Stomach (tissue), 19 donors: ENCODE measurements at places on chromosomes 12 and 14. TPM values are rescaled to one million over a fixed set of nuclear protein-coding genes. Genes with fewer than 3 reads are reported as not detected.

DNA sequence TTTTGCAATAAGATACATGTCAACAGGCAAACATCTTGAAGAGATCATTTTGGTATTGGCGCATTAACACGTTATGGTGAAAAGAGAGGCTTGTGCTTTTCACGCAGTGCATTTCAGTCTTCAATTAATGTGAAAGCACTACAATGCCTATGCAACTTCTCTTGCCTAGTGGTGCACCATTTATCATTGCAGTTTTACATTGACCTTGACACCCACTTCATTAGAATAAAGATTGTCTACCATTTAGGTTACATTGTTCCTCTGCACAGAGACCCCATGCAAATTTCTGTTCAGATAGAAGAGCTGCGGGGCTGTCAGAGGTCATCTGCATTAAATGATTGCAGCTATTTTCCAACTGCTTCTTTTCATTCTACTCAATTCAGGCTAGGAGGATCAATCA, 212.2 kb upstream of the NPAS3 start:
- H3K4me1 ChIP-seq, result peaks cover 9% of the 10 kb centered on the region
- no peaks in the 10 kb centered on the region for H3K27me3 ChIP-seq
- no peak overlapping the region for H3K4me3 ChIP-seq
- H3K27ac ChIP-seq, result no peak overlapping the region
- DNase-seq, result no peak

GRCh38 chr12:106331599-106331998, 25.9 kb upstream of the POLR3B start:
- no peak for DNase-seq
- no peak overlapping the region for H3K4me3 ChIP-seq

DNA sequence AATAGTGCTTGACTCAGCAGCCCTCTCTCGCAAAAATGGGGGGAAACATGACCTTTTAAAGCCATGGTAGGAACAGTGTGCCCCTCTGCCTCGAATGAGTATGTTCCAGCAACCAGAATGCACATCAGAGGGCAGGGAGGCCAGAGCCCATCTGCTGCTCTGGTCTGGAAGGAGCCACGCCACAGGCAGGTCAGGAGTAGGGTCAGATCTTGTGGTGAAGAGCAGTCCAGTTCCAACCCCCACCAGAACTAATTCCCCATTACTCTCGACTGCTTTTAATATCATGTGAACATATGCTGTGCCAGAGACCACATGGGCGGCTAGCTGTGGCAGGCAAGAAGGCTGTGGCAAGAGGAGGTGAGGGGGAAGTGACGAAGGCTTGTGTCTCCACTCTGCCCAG, 34.6 kb upstream of the TMX1 start:
- H3K27me3 ChIP-seq, result no peaks in the 10 kb centered on the region
- DNase-seq, result no peak
- no peaks in the 10 kb centered on the region for H3K36me3 ChIP-seq

- no peaks in the 10 kb centered on the region for H3K4me1 ChIP-seq
- peak; percentile 62 for DNase-seq
- no peaks in the 10 kb centered on the region for H3K27me3 ChIP-seq
- no peak overlapping the region for H3K4me3 ChIP-seq
- H3K36me3 ChIP-seq, result no peaks in the 10 kb centered on the region
Observed at GRCh38 chr14:104299993-104300761, 161.8 kb downstream of the KIF26A start.

GRCh38 chr12:2578211-2578610, 216.6 kb upstream of the FKBP4 start:
- peaks cover 7% of the 10 kb centered on the region for H3K4me1 ChIP-seq
- H3K36me3 ChIP-seq, result no peaks in the 10 kb centered on the region
- DNase-seq, result no peak
- H3K4me3 ChIP-seq, result no peak overlapping the region

DNA sequence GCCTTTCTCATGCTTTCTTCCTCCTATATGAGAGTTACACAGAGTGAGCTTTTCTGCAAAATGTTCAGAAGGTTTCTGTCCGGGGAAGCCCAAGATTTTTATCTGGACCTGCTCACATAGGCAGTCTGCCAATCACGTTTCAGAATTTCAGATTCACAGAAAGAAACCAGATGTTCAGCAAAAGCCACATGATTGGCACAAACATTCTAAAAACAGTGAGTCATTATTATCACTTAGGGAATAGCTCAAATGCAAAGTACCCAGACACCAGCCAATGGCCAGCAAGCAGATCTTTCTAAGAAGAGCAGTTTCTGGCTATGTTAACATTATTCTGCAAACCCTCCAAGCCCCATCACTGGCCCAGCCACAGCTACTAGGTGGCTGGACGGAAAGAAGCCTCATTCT, 1558.5 kb upstream of the TMEM132C start:
- H3K36me3 ChIP-seq, result no peaks in the 10 kb centered on the region
- no peaks in the 10 kb centered on the region for H3K27me3 ChIP-seq
- no peak overlapping the region for H3K27ac ChIP-seq
- DNase-seq, result no peak
- no peaks in the 10 kb centered on the region for H3K4me1 ChIP-seq
- no peak overlapping the region for H3K4me3 ChIP-seq

- no peaks in the 10 kb centered on the region for H3K27me3 ChIP-seq
- no peak for DNase-seq
- peaks cover 53% of the 10 kb centered on the region for H3K36me3 ChIP-seq
- H3K27ac ChIP-seq, result no peak overlapping the region
- no peaks in the 10 kb centered on the region for H3K4me1 ChIP-seq
- H3K4me3 ChIP-seq, result no peak overlapping the region
Observed at GRCh38 chr14:101862711-101863110, 101.2 kb downstream of the PPP2R5C start.

- H3K4me1 ChIP-seq, result no peaks in the 10 kb centered on the region
- H3K36me3 ChIP-seq, result no peaks in the 10 kb centered on the region
- DNase-seq, result no peak
Observed at GRCh38 chr12:75196408-75196807, 13.2 kb downstream of the KCNC2 start.

DNA sequence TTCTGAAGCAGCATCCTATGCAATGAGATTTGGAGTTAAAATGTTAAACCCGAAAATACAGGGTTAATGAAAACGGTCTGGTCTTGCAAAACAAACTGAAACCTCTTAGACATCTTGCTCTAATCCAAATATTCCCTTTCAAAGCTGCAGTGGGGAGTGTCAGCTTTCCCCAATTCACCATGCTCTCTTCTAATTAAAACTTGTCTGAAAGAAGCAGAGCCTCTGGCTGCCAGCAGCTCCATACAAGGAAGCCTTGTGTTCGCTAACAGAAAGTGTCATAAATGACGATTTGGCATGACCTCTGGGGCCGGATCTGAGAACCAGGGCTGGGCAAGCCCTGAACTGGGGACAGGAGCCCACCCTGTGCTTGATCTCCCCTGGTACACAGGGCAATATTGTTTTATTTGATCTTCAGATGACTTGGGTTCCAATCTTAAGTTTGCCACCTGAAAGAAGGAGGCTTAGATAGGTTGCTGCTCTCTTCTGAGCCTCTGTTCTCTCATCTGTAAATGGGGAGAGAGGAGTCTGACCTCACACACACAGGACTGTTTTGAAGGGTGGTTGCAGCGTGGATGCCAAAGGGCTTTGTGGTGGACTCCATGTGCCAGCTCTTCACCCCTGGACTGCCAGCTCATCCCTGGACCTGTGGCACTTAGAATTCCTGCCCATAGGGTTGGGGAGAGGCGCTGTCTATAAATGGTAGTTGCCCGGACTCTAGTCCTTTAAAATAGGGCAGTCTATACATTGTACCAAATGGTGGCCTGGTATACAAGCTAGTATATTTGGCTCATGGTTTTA, 7.8 kb downstream of the KMT5A start:
- peaks cover 62% of the 10 kb centered on the region for H3K36me3 ChIP-seq
- no peak for DNase-seq
- no peak overlapping the region for H3K4me3 ChIP-seq
- H3K27me3 ChIP-seq, result no peaks in the 10 kb centered on the region

GRCh38 chr14:95026851-95027463, 130.4 kb downstream of the DICER1 start:
- no peak for DNase-seq
- H3K4me3 ChIP-seq, result no peak overlapping the region
- no peaks in the 10 kb centered on the region for H3K27me3 ChIP-seq
- no peaks in the 10 kb centered on the region for H3K36me3 ChIP-seq
- H3K27ac ChIP-seq, result no peak overlapping the region

- no peak overlapping the region for H3K4me3 ChIP-seq
- DNase-seq, result no peak
- no peaks in the 10 kb centered on the region for H3K36me3 ChIP-seq
- H3K4me1 ChIP-seq, result peaks cover 50% of the 10 kb centered on the region
- H3K27me3 ChIP-seq, result no peaks in the 10 kb centered on the region
Observed at GRCh38 chr12:121770813-121771625, 22.5 kb downstream of the RHOF start.

GRCh38 chr14:99755629-99756603, 37.3 kb upstream of the EML1 start:
- H3K27ac ChIP-seq, result no peak overlapping the region
- no peaks in the 10 kb centered on the region for H3K36me3 ChIP-seq
- DNase-seq, result peak; percentile 77
- H3K4me1 ChIP-seq, result peaks cover 82% of the 10 kb centered on the region

GRCh38 chr14:70771781-70772212, 37.5 kb downstream of the MAP3K9 start:
- no peaks in the 10 kb centered on the region for H3K4me1 ChIP-seq
- H3K36me3 ChIP-seq, result no peaks in the 10 kb centered on the region
- peak; percentile 28 for DNase-seq
- H3K27ac ChIP-seq, result no peak overlapping the region
- no peaks in the 10 kb centered on the region for H3K27me3 ChIP-seq
- H3K4me3 ChIP-seq, result no peak overlapping the region

- peak overlapping the region; percentile 75 for H3K27ac ChIP-seq
- peaks cover 30% of the 10 kb centered on the region for H3K36me3 ChIP-seq
- H3K4me1 ChIP-seq, result peaks cover 59% of the 10 kb centered on the region
- no peaks in the 10 kb centered on the region for H3K27me3 ChIP-seq
- peak; percentile 81 for DNase-seq
Observed at GRCh38 chr14:59320763-59321625, 132.5 kb downstream of the DAAM1 start.

DNA sequence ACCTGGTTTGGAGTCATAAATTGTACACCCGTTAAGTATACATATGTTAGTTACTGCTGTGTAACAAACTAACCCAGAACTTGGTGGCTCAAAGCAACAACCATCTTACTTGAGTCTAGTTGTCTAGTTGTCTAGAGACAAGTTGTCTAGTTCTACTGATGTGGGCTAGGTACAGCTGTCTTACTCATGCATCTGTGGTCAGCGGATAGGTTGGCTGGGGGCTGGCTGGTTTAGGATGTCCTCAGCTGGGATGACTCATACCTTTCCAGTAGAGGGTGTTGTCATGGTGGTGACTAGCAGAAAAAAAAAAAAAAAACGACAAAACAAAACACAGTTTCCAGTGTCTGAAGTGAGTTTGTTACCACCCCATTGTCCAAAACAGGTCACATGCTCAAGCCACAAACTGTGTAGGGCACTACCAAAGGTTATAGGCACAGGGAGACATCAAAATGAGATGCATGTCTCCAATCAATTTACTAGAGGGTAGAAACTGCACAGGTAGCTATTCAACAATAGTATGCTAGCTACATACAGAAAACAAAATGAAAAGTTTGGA, 680.3 kb downstream of the MED13L start:
- H3K27me3 ChIP-seq, result peaks cover 11% of the 10 kb centered on the region
- DNase-seq, result no peak
- peaks cover 13% of the 10 kb centered on the region for H3K4me1 ChIP-seq
- no peaks in the 10 kb centered on the region for H3K36me3 ChIP-seq
- H3K4me3 ChIP-seq, result no peak overlapping the region
- no peak overlapping the region for H3K27ac ChIP-seq

GRCh38 chr12:15873556-15873955, 8.6 kb upstream of the STRAP start:
- no peak for DNase-seq
- H3K4me1 ChIP-seq, result no peaks in the 10 kb centered on the region
- H3K27me3 ChIP-seq, result no peaks in the 10 kb centered on the region
- H3K4me3 ChIP-seq, result no peak overlapping the region

DNA sequence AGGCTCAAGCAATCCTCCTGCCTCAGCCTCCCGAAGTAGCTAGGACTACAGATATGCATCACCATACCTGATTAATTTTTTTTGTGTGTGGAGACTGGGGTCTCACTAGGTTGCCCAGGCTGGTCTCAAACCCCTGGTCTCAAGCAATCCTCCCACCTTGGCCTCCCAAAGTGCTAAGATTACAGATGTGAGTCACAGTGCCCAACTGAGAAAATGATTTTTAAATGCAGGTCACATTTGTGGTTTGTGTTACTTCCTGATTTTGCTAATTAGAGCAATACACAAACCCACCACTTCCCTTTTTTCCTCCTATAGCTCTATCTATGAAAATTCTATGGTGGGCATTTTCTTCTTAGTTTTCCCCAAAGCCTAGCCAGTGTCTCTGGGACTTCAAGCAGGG, 45.5 kb upstream of the TMEM263 start:
- DNase-seq, result no peak
- no peaks in the 10 kb centered on the region for H3K4me1 ChIP-seq
- H3K27ac ChIP-seq, result no peak overlapping the region
- H3K4me3 ChIP-seq, result no peak overlapping the region
- H3K27me3 ChIP-seq, result peaks cover 80% of the 10 kb centered on the region

- peak within 1 kb of the TSS; percentile 51 for H3K27ac ChIP-seq
- H3K4me1 ChIP-seq, result no peaks in the 10 kb centered on the region
- no peaks in the 10 kb centered on the region for H3K27me3 ChIP-seq
- DNase-seq, result peak; percentile 35
- H3K4me3 ChIP-seq, result no peak within 1 kb of the TSS
Observed at GRCh38 chr12:10130042-10130441, at the start of gene CLEC7A. TSS of gene CLEC7A (minus strand) at chr12:10130199. CDS start at chr12:10130082, 117 bp downstream.

GRCh38 chr12:55636116-55636655, 506 bp upstream of the OR10P1 start:
- no peaks in the 10 kb centered on the region for H3K36me3 ChIP-seq
- no peak overlapping the region for H3K27ac ChIP-seq
- H3K4me3 ChIP-seq, result no peak overlapping the region
- H3K4me1 ChIP-seq, result no peaks in the 10 kb centered on the region

DNA sequence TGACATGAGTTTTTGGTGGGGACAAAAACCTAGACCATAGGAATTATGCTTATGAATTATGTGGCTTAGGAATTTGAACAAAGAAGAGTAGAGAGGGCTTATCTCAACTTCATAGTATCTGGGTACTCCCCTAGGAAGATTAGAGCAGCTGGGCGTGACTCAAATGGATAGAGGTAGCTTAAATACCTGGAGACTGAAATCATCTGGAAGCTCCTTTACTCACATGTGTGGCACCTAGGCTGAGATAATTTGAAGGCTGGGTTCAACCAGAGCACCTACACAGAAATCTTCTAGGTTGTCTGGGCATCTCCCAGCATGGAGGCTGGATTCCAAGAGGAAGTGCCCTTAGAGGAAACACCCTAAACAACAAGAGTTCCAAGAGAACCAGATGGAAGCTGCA, 393.9 kb downstream of the ADAMTS20 start:
- H3K4me1 ChIP-seq, result no peaks in the 10 kb centered on the region
- no peaks in the 10 kb centered on the region for H3K27me3 ChIP-seq
- no peaks in the 10 kb centered on the region for H3K36me3 ChIP-seq
- no peak overlapping the region for H3K27ac ChIP-seq

- H3K4me1 ChIP-seq, result no peaks in the 10 kb centered on the region
- H3K4me3 ChIP-seq, result no peak overlapping the region
- H3K27me3 ChIP-seq, result no peaks in the 10 kb centered on the region
- no peaks in the 10 kb centered on the region for H3K36me3 ChIP-seq
- no peak for DNase-seq
Observed at GRCh38 chr12:92434607-92435025, 268.2 kb upstream of the PLEKHG7 start.

GRCh38 chr12:21843795-21844194, 69.3 kb upstream of the KCNJ8 start:
- no peaks in the 10 kb centered on the region for H3K27me3 ChIP-seq
- H3K4me1 ChIP-seq, result no peaks in the 10 kb centered on the region
- no peak overlapping the region for H3K27ac ChIP-seq
- H3K36me3 ChIP-seq, result peaks cover 10% of the 10 kb centered on the region

The NTF3 gene
- not detected for total RNA-seq

The TPPP2 gene
- total RNA-seq, result not detected

The PIWIL1 gene
- total RNA-seq, result not detected

The SERPINA5 gene
- total RNA-seq, result 10.7 TPM

The OR6C2 gene
- total RNA-seq, result not detected

The COL2A1 gene
- total RNA-seq, result not detected
